ENCODE measurements at places on chromosomes 13 and 19.

- no peak for DNase-seq
Observed at GRCh38 chr13:79307866-79308298, 98.2 kb downstream of the RBM26 start.

GRCh38 chr19:1273263-1274041 is 1.9 kb upstream of the FAM174C start:
- DNase-seq = no peak

GRCh38 chr13:53142306-53142705 is 113.7 kb downstream of the OLFM4 start:
- DNase-seq = no peak

DNA sequence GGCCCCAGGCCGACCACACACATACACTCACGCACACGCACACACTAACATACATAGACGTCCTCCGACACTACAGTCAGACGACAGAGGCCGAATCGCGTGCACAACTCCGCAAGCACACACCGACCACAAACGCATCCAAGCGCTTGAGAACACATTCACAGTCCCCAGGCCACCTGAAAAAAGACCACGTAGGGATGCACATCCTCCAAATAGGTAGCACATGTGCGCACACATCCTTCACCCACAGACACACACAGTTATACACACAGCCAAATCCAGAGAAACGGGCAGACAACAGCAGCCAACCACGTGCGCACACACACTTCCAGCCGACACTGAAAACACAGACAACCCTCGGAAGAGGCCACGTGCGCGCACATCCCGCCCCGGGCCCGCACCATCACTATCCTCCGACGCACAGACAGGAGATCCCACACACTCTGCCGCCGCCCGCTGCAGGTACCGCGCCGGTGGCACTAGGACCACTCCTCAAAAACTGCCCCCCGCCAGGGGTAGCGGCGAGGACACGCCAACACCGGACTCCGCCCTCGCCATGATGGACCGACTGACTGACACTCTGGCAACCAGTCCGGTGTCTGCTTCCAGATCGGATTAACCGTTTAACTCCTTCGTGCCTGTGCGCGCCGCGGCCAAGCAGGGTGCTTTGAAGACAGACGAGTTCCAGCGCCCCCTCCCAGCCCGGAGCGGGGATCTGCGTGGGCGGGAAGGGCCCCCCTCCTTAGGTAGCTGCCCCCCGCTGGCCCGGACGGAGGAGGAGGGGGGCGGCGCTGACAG is 493 bp upstream of the PDE4A start:
- no peak for DNase-seq

Data from iPS DF 6.9 (cell line).